ENCODE measurements at places on chromosomes 12 and 14.
A peak's percentile ranks its signal among the peaks of the same experiment; 100 is the strongest.

DNA sequence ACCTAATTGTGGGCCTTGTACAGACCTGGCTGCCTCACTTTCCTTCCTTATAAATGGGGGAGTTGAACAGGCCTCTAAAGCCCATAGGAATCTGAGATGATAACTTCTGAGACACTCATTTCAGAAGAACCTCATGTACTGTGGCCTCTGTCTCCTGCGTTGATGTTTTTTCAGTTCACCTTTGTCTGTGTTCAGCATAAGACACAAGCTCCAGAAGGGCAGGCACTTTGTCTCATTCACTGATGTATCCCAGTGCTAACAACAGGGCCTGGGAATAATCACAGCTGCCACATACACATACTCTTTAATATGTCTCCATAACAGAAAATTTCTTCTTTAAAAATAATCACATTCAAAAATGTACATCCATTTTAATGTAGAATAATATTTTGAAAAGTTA, 3.3 kb downstream of the FGD6 start:
- DNase-seq: no peak

- peak; percentile 71 for DNase-seq
These were observed 846 bp upstream of the MTHFD1 start for GRCh38 chr14:64387232-64387781.

- DNase-seq: no peak
These were observed 35.5 kb upstream of the PPFIBP1 start for GRCh38 chr12:27488479-27488878.

- DNase-seq: no peak
These were observed 13.3 kb downstream of the SBNO1 start for GRCh38 chr12:123351349-123351748.

- DNase-seq: no peak
These were observed 42.1 kb upstream of the GPR132 start for GRCh38 chr14:105107351-105107750.

GRCh38 chr12:91877022-91877421, 268.6 kb downstream of the BTG1 start:
- peak; percentile 6 for DNase-seq

DNA sequence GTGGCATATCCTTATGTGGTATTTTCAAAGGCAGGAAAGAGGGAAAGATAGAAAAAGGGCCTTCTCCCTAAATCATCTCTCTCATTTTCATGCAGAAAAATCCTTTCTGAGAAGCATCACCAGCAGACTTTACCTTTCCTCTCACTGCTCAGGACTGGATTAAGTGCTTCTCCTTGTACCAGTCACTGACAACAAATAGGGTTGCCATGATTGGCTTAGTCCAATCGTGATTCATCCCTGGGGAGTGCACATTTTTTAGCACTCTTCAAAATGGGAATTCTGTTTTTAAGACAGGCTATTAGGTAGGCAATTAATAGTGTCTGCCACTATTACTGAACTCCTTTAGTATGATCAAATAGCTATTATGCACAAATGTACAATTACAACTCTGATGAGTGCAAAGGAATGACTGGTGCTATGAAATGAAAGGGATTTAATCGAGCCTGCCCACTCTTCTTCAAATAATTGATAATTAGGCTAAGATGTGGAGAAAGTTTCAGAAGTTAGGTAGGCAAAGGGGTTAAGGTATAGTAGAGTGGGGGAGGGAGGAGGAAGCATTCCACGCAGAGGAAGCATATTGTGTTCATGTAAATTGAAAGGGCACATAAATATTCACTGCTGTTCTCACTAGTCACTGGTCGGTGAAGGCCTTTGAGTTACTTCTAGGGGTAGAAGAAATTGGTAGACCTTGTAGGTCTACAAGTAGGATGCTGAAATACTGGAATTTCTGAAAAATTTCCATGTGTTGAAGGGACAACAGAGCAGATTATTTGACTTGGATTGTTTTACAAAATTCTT, 84.0 kb downstream of the MSRB3 start:
- DNase-seq: no peak

DNA sequence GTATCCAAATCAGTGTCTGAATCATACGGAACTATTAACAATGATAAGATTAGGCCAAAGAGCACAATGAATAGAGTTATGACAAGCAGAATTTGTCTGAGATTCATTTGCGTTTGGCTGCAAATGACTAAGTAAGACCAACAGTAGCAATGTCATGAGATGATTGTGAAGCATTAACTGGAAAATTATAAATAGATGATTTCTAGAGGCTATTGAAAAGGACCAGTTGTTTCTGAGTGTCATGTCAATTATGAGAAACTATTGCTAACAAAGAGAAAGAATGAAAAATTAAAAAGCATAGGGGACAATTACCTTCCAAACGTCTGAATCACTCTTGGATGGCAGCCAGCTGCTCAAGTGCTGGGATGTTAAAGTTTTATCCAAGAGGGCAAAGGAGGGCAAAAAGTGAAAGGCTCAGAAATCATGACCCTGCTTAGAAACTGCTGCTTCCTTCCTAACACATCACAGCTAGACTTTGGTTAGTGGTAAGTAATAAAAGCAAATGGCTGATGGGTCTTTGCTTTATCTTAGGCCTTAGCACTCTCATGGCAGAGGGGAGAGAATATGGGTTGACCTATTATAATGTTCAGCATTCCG, 89.0 kb downstream of the AKAP6 start:
- DNase-seq: no peak

GRCh38 chr14:74239848-74240793, 872 bp downstream of the VSX2 start:
- peak; percentile 53 for DNase-seq

GRCh38 chr12:82886671-82887340, 200.1 kb downstream of the TMTC2 start:
- DNase-seq: no peak

GRCh38 chr12:47610686-47611252, 95.1 kb downstream of the RPAP3 start:
- no peak for DNase-seq

DNA sequence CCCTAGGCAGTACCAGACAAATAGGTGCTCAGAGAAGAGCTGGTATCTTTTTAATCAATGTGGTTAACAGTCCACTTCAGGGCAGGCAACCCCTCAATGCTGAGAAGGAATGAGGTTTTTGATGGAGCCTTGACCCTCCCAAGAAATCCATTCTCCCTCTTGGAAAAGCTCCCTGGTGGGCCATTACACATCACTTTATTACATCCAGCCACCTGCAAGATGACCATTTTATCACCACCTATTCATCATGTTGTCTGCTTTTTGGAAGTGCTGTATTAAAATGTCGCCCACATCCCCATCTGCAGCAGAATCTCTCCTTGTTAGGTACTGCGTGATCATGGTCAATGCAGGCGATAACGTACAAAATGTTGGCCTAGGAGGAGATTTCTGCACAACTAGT, 614.7 kb upstream of the TMEM132C start:
- no peak for DNase-seq

DNA sequence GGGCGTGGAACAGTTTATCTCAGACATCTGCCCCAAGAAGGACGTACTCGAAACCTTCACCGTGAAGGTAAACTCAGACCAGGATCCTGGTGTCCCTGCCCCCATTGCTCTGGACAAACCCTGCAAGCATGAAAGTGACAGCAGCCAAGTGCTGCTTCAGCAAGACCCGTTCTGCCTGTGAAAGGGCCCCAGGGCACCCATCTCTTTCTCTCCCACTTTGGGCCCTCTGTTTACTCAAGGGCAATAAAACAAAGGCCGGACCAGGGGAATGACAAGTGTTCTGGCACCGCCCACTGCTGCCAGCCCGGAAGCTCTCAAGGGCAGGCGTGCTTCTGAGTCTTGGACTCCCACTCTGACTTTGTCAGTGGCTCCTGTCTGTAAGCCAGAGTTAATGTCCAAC, 35.3 kb downstream of the CD9 start:
- peak; percentile 89 for DNase-seq

All from ELF-1 (cell line).